ENCODE measurements at places on chromosomes 5 and 9. TPM values are rescaled to one million over a fixed set of nuclear protein-coding genes. Genes with fewer than 3 reads are reported as not detected.

The ROPN1L gene
- not detected for total RNA-seq

The ADGRD2 gene
- not detected for total RNA-seq

The GABRG2 gene
- total RNA-seq, result 3.4 TPM

The INSL4 gene
- not detected for total RNA-seq

Data from A172 (cell line).